ENCODE measurements at places on chromosomes 12 and 14. TPM values are rescaled to one million over a fixed set of nuclear protein-coding genes. Genes with fewer than 3 reads are reported as not detected.

DNA sequence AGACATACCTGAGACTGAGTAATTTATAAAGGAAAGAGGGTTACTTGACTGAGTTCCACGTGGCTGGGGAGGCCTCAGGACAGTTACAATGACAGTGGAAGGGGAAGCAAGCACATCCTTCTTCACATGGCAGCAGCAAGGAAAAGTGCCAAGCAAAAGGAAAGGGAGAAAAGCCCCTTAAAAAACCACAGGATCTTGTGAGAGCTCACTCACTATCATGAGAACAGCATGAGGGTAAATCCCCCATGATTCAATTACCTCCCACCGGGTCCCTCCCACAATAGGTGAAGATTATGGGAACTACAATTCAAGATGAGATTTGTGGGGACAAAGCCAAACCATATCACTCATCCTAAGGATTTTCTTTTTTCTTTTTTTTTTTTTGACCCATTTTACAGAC is 177.8 kb upstream of the EEA1 start:
- no peak for DNase-seq

GRCh38 chr14:91987192-91987591 is 39.7 kb upstream of the FBLN5 start:
- DNase-seq = no peak

GRCh38 chr12:74889563-74890236 is 319.9 kb downstream of the KCNC2 start:
- DNase-seq = no peak

DNA sequence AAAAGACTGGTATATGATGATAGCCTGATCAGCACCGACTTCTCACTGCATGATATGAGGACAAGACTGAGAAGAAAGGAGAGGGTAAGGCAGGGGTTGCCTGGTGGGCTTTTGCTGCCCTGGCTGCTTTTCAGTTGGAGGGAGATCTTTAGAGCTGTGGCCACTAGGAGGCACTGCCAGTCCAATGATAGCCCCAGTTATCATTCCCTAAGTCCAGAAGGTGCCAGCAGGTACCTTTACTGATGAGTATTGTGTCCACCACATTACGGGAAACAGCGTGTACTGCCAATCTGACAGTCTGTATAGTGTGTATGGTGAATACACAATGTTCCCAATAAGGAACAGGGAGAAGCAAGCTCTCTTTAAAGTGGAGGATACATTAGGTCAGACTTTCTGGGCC is 55.8 kb upstream of the CCDC175 start:
- no peak for DNase-seq

- peak; percentile 100 for DNase-seq
Measured at GRCh38 chr12:45990468-45991283, at the start of gene SCAF11. Gene SCAF11 (minus strand): TSS chr12:45990574. CDS start chr12:45964167, 26,407 bp downstream.

GRCh38 chr14:74275241-74275841 is 27.4 kb downstream of the ABCD4 start:
- DNase-seq = peak; percentile 25

The RERG gene
- 3.8 TPM for total RNA-seq

The PTPN21 gene
- total RNA-seq = 37.8 TPM

The C12orf60 gene
- total RNA-seq = 1.3 TPM

Measured in left ventricle myocardium superior (tissue), 1 donor.